ENCODE measurements at places on chromosomes 7 and 10.

DNA sequence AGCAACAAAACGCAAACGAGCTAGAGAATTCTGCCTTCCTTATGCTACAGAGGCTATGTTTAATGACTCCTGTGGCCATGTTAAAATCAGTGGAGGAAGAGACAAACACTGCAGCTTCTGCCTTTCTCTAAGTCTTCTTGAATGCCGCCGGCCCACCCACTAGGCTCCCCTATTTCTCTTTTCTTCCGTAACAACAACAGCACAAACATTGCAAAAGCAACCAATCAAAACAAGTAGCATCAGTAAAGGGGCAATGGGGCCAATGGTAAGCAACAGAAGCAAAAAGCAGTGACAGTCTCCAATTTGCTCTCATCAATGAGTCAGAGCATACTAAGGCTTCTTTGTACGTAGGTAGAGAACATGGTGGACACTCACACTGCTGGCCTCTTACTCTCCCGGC is 26.8 kb downstream of the DNAJC1 start:
- DNase-seq, result no peak

DNA sequence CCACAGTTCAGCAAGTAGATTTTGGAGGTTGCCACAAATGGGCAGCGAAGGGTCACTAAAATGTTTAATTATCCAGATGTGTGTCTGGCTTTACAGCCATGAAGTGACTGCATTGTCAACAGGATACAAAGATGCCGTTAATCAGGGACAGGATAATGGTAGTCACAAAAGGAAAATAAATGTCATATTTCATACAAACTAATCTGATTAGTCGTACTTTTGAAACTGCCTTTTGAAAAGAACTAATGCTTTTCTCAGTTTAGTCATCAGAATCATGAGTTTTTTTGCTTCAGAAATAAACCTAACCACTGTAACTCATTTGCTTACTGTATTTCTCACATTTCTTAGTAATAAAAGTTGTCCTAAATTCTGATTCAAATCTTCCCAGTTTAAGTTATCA is 22.2 kb upstream of the WNT16 start:
- no peak for DNase-seq

DNA sequence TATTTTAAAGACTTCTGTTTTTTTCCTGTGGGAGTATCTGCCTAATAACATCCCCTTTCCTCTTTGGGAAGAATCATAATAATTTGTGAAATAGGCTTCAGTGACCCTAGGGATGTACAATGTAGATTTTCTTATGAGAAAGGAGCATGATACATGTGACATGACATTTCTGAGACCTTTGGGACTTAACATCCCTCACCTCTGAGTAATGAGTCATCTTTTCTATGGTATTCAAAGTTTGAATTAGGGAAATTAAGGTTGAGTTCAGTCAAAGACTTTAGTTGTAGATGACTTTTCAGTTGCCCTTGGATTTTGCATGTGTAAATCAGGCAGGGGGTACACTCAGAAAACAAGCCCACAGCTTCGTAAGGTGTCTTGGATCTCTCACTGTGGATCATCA is 14.3 kb downstream of the GRK5 start:
- DNase-seq, result no peak

GRCh38 chr10:116742367-116743265 is at the start of gene HSPA12A:
HSPA12A (minus strand) TSS chr10:116742566; CDS start chr10:116742469, 97 bp downstream.
- no peak for DNase-seq

- DNase-seq, result no peak
Measured at GRCh38 chr10:3786295-3787015, 1.4 kb upstream of the KLF6 start.

- no peak for DNase-seq
Measured at GRCh38 chr10:116756277-116756676, 13.9 kb upstream of the HSPA12A start.

DNA sequence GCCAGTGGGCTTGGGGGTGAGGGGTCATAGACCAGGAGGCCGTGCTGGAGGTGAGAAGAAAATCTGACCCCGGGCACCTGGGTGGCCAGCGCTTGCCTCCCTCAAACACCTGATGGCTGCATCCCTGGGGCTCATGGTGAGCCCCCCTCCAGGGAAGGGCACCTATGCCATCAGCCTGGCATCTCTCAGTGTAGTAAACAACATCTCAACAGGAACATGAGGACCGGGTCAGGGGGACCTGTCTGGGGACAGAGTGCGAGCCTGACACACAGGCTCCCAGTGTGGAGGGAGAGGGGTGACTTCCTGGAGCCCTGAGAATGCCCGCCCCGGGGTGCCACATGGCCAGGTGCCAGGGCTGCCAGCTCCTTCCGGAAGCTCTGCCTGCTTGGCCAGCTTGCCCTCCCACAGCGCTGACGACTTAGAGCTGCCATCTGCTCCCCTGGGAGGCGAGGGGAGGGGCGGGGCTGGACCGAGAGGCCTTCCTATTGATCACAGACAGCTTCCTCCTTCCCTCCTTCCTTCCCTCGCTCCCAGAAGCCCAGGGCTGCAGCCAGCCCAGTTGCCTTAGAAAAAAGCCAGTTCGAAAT is 12.3 kb downstream of the STX1A start:
- no peak for DNase-seq

- DNase-seq, result no peak
Measured at GRCh38 chr7:121741896-121742295, 131.1 kb upstream of the PTPRZ1 start.

DNA sequence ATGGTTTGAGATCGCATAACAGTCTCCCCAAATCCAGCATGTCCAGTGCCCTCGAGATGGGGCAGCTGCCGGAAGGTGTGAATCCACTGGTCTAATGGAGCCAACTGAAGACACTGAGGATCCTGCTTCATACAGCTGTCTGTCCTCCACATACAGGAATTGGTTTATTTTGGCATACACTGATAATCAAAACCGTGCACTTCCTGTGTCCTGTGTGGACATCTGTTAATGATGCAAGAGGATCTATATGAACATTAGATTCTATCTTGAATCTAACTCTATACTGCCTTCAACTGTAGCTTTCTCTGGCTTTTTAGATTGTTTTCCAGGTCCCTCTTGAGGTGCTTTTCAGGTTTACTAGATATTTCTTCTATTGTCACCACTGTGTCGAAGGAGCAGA is 3.0 kb upstream of the JAZF1 start:
- no peak for DNase-seq

DNA sequence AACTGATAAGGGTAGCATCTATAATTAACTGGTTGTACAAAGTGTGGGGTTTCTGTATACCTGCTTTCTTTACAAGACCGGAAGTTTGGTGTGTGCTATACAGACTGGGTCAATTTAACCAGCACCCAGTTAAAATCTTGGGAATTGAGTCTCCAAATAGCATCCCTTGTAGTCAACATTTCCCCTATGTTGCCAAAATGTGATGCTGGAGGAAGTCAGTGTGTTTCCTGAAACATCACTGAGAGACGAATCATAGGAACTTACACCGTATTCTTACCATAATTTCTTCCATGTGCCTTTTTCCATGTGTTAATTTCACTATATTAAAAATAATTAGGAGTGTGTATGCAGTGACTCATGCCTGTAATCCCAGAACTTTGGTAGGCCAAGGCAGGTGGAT is 1.7 kb downstream of the AKR1C4 start:
- DNase-seq, result no peak

Data from stimulated activated CD8-positive, alpha-beta memory T cell treated with anti-CD3 and anti-CD28 coated beads, Interleukin-4, amount 100 ng/mL, for 1 hour (primary cell).